ENCODE measurements at places on chromosomes 16 and 17.

DNA sequence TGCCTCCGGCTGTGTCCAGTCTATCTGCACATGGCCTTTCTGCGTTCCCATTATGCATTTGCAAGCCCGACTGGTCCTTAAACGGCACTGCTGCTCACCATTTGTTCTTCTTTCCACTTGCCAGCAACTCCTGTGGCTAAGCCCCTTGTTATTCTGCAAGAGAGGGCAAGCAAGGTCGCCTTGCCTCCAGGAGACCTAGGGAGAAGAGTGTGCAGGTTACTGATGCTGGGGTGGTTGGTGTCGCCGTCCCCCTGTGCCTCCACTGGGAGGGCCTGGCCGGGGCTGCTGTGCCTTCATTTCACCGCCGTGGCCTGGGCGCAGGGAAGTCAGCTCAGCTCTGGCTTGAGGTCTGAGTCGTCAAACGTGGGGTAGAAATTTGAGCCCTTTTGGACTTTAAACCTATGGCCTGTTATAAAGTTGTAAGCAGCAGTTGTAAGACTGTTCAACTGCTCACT, 12.7 kb downstream of the SLC6A4 start:
- DNase-seq, result no peak

DNA sequence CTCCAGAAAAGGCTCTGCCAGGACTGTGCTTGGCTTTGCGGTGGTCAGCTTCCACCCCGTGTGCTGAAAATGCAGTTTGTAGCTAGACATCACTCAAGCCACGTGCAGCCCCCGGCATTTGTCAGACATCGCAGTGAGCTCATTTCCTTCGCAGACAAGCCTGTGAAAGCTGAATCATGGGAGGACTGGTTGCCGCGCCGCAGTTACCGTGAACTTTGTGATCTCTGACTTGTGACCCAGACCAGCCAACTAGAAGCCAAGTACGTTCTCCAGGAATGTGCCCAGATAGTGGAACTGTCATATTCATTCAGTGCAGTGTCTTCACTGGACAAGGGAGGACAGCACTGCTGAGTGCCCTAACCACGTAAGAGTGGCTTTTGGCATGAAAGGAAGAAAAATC, 58.1 kb downstream of the NDE1 start:
- no peak for DNase-seq

DNA sequence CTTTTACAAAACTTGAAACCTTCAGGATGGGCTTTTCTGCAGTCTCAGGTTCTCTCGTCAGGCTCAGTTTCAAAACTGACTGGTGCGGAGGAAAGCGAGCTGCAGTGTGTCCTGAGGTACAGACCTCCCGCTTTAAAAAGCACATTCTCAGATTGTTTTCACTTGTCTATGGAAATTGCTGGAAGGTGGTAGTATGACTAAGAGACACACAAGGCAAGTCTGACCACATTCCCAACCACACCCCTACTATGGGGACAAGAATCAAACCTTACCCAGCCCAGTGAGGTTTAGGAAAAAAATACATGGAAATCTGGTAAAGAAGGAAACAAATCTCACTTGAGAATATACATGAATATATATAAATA, 18.2 kb downstream of the SRP68 start:
- DNase-seq, result no peak

DNA sequence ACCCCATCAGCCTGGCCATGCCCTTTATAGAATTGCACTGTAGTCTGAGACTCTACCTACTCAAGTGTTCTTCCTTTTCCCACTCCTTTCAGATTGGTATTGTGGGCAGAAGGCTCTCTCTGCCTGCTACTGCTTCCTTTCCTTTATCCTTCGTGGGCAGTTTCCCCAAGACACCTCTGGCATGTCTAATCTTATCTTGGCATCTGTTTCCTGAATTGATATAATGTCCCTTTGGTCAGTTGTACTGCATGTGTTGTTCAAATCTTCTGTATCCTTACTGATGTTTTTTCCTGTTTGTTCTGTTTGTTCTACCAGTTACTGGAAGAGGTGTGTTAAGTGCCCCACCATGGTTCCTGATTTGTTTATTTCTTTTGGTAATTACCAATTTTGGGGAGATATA, 29.5 kb upstream of the MSI2 start:
- DNase-seq, result no peak

DNA sequence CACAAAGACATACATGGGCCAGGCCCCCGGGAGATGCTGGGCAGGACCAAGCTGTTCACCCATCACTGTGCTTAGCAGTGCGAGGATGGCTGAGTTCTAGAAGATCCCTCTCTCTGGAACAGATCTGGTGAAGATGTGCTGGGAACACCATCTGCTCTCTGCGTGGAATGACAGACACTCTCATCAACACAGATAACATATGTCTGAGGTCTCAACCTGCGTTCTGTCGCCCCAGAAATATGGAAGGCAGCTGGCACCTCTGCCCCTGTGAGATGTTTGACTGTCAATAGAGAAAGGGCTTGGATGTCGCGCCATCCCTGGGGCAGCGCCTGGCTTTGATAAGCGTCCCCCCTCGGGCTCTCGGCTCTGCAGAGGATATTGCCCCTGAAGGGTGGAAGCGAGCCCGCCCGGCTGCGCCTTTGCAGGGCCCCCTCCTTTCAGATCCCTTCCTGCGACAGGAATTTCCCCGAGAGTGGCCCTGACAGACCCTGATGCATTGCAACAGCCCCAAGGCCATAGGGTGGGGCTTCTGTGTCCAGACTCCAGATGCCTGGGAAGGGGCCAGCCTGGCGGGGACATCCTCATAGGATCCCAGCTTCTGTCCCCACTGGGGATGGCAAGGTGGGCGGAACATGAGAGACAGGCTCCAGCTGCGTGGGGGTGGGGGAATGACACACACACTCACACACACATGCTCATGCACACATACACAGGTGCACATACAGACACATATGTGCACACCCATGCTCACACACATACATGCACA, 86.9 kb upstream of the ZNF469 start:
- DNase-seq, result no peak

- DNase-seq, result no peak
These were observed 5.7 kb upstream of the MPRIP start for GRCh38 chr17:17036524-17036998.

- DNase-seq, result no peak
These were observed 17.1 kb upstream of the CD300A start for GRCh38 chr17:74449306-74449705.

DNA sequence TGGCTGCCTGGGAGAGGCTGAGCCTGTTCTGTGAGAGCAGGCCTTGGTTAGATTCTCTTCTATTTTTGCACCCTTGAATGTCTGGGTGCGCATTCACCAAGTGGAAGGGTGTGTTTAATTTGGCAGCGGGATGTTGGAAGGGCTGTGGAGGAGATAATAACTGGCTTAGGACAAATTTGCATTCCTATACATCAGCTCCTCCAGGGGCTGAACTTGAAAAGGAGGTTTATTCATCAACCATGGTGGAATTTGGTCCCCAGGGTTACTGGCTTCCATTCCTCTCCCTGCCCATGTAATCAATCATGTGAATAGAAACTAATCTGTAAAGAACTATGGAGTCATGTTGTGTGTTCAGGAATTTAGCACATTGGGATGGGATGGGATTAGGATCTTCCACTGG, 100.2 kb upstream of the FOXF1 start:
- DNase-seq, result no peak
